ENCODE measurements at places on chromosomes 12 and 14.

DNA sequence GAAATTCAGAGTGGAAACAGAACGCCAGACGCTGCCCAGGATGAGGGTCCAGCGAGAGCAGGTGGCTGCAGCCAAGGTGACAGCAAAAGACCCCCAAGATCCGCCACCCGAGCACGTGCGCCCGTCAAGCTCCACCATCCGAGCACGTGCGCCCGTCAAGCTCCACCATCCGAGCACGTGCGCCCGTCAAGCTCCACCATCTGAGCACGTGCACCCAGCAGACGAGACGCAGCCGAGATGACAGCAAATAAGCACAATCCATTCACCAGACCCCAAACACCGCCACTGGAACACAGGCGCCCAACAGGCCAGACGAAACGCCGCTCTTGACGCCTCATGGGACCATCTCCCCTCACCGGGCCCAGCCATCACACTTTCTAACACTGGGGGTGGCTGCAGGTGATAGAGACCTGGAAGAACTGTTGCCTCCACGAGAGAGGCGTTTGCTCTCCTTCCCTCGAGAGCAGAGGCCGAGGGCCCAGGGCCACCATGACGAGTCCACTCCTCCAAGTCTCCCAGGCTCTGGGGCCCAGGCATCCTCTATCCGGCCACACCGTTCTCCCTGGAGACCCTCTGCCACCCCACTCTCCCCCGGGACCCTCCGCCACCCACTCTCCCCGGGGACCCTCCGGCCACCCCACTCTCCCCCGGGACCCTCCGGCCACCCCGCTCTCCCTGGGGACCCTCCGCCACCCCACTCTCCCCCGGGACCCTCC, 62.1 kb upstream of the GALNT9 start:
- DNase-seq: no peak

DNA sequence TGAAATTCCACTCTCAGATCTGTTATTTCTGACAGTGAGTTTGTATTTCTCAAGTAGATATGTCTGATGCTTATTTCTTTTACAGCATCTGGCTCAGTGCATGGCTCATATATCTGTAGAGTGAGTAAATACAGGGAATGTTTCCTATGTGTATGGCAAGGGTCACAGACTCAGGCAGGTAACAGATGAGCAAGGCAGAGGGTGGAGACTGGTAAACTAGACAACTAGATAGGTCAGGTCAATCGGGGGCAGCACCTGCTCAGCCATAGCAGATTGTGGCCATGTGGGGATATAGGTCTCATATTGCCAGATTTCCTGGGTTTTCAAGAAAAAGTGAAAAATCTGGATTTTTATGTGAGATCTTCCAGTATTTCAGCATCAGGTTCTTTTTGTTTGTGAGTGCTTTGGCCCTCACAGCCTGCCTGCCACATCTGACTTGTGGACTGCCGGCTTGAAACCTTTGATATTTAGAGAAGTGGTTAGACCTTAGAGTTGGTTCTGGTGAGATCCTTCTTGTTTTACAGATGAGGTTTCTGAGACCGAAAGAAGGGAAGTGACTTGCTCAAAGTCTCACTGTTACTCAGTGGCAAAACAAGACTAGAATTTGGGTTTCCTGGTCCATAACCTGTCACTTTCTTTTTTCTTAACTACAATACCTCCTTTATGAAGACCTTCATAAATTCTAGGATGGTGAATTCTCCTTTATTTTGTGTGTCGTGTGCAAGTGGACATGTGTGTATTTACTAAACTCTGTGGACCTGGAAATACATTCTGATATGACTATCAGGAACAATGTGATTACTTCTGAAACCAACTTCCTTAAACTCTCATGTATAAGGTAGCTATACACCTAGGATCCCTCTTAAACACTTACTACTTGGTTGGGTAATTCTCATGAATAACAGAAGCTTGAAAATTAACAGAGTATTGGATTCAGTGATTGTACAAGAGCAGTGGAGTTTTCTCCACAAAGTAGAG, 34.4 kb downstream of the PROX2 start:
- no peak for DNase-seq

- DNase-seq: no peak
Measured at GRCh38 chr14:65336191-65336591, 76.3 kb upstream of the FUT8 start.

- no peak for DNase-seq
Measured at GRCh38 chr14:105440554-105440900, 20.9 kb downstream of the MTA1 start.

DNA sequence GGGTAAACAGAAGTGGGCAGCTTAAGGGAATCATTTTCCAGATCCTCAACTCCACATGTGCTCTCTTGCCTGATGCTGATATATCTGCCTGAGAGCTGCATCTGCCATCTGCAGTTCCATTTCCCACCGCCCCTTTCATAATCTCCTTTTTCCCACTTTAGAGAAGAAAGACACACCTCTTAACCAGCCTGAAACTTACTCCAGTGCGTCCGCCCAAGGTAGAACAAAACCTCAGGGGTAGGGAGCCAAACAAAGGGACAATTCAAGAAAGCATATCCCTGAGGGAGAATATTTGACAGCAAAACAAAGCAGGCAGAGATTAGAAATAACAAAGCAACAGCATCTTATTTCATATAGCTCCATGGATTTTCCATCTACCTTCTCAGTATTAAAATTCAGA, 4.3 kb downstream of the MDM1 start:
- no peak for DNase-seq

GRCh38 chr12:120625557-120626419, 14.6 kb upstream of the CABP1 start:
- DNase-seq: no peak

GRCh38 chr14:56219666-56220413, 101.6 kb downstream of the PELI2 start:
- DNase-seq: no peak

DNA sequence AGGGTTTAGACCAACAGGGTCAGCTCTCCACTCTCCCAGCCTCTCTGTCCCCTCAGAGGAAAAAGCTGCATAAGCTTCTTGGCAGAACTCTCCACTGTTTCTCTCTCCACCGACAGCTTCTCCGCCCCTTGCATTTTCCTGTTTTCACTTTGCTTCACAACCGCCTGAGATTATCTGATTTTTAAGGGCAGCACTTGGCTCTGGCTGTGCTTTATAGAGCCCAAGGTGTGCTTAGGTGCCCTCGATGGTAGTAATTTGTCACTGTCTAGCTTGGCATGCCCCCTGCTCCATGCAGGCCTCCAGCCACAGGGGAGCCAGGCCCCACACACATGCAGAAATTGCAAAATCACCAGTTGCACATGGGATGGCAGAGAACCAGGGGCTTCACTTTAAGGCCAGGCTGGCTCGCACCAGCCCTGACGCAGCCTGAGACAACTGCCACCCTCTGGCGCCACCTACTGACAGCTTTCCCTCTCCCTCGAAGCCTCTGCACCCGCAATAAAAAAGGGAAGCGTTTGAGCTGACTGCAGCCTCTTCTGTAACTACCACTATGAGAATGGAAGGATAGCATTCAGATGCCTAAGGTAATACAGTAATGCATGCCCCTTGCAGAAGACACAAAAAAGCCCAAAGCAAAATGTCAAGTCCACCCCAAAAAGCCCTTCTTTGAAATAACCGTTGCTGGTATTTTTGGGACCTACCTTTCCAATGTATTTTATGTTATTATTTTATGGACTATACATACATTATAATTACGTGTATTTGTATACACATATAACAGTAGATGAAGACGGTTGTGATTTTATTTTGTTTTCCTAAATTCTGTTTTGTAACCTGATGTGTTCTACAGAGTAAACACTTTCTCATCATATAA, 32.0 kb upstream of the RIMBP2 start:
- peak; percentile 57 for DNase-seq

DNA sequence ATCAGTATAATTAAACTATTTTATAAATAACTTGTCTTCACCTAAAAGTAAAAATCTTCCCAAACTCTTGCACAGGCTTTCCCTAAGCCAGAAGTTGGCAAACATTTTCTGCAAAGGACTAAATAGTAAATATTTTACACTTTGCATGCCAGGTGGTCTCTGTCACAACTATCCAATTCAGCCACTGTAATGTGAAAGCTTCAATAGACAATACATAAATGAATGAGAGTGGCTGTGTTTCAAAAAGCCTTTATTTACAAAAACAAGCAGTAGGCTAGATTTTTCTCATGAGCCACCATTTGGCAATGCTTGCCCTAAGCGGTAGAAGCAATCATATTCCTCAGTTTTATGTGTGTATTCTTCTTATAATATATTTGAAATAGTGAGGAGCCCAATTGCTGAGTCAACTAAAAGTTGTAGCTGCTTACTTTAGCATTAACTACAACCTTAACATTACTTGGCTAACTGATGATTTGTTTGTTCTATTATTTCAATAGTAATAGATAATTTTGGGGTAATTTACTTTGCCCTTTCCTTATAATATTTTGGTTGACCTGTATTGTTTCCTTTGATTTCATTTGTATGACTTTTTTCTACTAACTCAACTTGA, 236.0 kb upstream of the SYT1 start:
- DNase-seq: no peak

- DNase-seq: peak; percentile 57
Measured at GRCh38 chr14:74922752-74923401, at the start of gene RPS6KL1. TSS of gene RPS6KL1 (minus strand) at chr14:74923260. CDS start at chr14:74921541, 1,719 bp downstream.

DNA sequence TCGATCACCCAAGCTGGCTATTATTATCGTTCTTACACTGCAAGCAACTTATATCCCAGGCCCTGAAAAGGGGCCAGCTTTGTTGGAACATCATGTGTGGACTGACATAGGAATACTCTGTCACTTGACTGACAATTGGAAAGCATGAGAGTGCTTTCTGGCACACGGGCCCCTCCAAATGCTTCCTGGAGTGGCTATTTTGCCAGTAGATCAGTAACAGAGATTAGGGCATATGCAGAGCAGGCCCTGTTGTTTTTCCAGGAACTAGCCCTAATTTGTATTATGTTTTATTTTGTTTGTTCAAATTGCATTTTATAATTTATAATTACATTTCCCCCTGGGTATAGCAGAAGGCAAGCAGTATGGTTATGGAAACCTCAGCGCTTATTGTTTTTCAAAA, 170.1 kb upstream of the FRMD6 start:
- DNase-seq: no peak

GRCh38 chr12:54262403-54262925, 17.5 kb downstream of the CBX5 start:
- no peak for DNase-seq

GRCh38 chr12:81077686-81078441, at the start of gene ACSS3:
TSS of gene ACSS3 (plus strand) at chr12:81078079. CDS start at chr12:81078121, 42 bp downstream.
- DNase-seq: no peak

DNA sequence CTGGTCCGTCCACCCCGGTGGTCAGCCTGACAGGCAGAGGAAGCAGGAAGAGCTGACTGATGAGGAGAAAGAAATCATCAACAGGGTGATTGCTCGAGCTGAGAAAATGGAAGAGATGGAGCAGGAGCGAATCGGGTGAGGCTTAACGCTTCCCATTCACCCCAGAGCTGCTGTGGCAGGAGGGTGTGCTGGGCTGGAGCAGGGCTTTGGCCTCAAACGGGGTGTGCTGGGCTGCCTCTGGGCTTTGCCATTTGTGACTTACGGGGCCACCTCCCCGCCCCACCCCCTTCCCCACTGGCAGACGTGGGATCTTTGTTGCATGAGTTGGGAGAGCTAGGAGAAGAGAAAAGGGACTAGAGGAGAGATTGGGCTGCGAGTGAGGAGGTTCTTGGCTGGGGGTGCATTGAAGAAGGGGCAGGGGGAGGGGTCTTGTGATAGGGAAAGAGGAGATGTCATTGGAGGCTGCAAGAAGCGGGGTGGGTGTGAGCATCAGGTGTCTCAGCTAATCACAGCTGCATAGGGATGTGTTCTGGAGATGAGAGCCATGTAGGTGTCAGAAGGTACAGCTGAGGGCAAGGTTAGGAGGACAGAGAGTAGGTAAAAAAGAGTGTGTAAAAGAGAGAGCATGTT, 56.3 kb downstream of the RPH3A start:
- DNase-seq: no peak

GRCh38 chr12:15013634-15014179, 40.9 kb downstream of the PDE6H start:
- DNase-seq: no peak

DNA sequence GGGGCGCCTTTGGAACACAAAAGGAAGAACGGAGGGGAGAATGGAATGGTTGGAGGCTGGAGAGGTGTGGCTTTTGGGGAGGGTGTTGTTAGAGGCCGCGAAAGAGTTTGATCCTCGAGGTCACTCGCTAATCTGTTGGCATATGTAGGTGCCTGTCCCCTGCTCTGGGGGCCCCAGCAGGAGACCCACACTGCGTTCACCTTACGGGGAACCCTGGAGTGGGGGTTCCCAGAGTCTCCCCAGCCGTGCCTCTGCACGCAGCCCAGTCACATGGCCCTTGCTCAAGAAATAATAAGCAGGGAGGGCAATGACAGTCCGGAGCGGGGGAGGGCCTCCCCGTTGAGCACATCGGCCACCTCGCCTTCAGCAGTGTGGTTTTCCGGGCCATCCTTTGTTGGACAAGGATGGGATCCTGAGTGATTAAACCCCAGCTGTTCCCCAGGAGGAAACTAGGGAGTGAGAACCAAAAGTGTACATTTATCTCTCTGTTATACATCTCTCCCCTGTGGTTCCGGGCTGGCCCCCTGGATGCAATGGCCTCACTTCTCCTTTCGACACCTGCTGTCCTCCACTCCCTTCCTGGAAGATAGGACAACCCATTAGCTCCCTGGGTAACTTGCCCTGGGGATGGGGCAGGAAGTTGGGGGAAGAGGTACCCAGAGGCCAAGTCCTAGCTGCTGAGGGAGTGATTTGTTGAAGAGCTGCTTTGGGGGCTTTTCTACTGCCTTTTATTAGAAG, 1.3 kb downstream of the PLEKHG3 start:
- DNase-seq: no peak

DNA sequence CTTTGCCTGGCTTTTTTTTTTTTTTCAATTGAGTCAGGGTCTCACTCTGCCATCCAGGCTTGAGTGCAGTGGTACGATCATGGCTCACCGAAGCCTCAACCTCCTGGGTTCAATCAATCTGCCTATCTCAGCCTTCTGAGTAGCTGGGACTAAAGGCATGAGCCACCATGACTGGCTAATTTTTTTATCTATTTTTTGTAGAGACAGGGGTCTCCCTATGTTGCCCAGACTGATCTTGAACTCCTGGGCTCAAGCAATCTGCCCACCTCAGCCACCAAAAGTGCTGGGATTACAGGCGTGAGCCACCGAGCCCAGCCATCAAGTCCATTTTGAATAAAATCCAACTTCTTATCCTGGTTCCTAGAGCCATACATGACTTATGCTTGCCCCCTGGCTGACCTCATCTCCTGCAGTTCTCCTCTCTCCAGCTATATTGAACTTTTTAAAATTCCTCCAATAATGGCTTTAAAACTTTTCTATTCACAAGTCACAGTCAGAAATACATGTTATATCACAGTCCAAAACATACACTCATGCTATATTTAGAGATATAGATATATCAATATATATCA, 10.4 kb upstream of the RND1 start:
- DNase-seq: no peak

- no peak for DNase-seq
Measured at GRCh38 chr12:73678335-73678734, 859.3 kb upstream of the ATXN7L3B start.

DNA sequence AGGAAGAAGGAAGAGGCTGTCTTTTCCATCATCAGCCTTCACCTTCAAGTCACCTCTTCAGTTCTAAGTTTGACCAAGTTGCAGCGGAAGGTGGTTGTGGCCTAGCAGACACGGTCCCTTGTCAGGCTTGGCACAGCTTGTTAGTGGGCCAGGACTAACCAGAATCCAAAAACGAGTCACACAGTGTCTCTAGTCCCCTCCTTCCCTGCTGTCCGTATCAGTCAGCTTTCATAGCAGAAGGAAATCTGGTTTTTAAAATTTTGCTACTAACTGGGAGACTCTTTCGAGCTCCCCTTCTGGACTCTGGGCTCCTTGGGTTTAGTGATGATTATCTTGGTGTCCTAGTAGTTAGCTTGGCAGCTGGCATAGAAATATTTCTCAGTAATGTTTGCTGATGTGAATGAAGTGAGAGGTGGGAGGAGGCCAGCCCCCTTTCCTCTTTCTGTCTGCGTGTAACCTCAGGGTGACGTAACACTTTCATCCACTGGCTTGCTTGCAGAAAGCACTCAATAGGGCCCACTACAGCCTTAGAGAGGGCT, 3.8 kb downstream of the ETV6 start:
- no peak for DNase-seq
